Kidney (tissue), 22 donors: ENCODE measurements at places on chromosomes 12 and 14.
A peak's percentile ranks its signal among the peaks of the same experiment; 100 is the strongest.

GRCh38 chr14:42229976-42230375, 623.3 kb downstream of the LRFN5 start:
- no peaks in the 10 kb centered on the region for H3K4me1 ChIP-seq
- no peak overlapping the region for H3K4me3 ChIP-seq
- no peak overlapping the region for H3K27ac ChIP-seq
- no peaks in the 10 kb centered on the region for H3K27me3 ChIP-seq

- H3K4me3 ChIP-seq = no peak overlapping the region
- no peak for DNase-seq
- no peaks in the 10 kb centered on the region for H3K36me3 ChIP-seq
- no peak overlapping the region for H3K27ac ChIP-seq
These were observed 1136.7 kb downstream of the TMEM121 start for GRCh38 chr14:106662936-106663550.

- no peaks in the 10 kb centered on the region for H3K27me3 ChIP-seq
- H3K4me1 ChIP-seq = peaks cover 4% of the 10 kb centered on the region
- DNase-seq = no peak
- no peak overlapping the region for H3K4me3 ChIP-seq
- H3K27ac ChIP-seq = no peak overlapping the region
- H3K36me3 ChIP-seq = no peaks in the 10 kb centered on the region
These were observed 6.1 kb upstream of the CNIH1 start for GRCh38 chr14:54447231-54447692.

- no peaks in the 10 kb centered on the region for H3K4me1 ChIP-seq
- no peak for DNase-seq
- no peak overlapping the region for H3K27ac ChIP-seq
- no peaks in the 10 kb centered on the region for H3K27me3 ChIP-seq
- no peak overlapping the region for H3K4me3 ChIP-seq
These were observed 282.1 kb upstream of the NPAS3 start for GRCh38 chr14:32656601-32657000.

- H3K36me3 ChIP-seq = no peaks in the 10 kb centered on the region
- H3K4me1 ChIP-seq = no peaks in the 10 kb centered on the region
- H3K27ac ChIP-seq = no peak overlapping the region
- DNase-seq = no peak
These were observed 41.0 kb downstream of the GSC start for GRCh38 chr14:94728950-94729349.

DNA sequence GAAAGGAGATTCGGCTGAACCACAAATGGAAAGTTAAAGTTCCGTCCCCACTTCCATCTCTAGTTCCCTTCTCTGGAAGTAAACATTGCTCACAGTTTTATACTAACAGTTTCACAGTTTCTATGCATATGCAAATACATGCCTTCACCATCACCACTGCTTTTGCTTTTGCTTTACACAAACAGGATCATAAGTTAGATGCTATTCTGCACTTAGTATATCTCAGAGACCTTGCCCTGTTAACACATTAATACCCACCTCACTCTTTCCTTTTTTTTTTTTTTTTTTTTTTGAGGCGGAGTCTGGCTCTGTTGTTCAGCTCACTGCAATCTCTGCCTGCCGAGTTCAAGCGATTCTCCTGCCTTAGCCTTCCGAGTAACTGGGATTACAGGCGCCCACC, 890 bp downstream of the TEP1 start:
- H3K4me3 ChIP-seq = peak overlapping the region; percentile 98
- H3K36me3 ChIP-seq = peaks cover 6% of the 10 kb centered on the region
- no peaks in the 10 kb centered on the region for H3K27me3 ChIP-seq
- no peak for DNase-seq
- peaks cover 9% of the 10 kb centered on the region for H3K4me1 ChIP-seq

- no peak overlapping the region for H3K27ac ChIP-seq
- H3K27me3 ChIP-seq = no peaks in the 10 kb centered on the region
- no peaks in the 10 kb centered on the region for H3K4me1 ChIP-seq
These were observed 23.6 kb downstream of the OR11H4 start for GRCh38 chr14:20262642-20263128.

GRCh38 chr12:101567918-101568317, 26.9 kb upstream of the MYBPC1 start:
- H3K27ac ChIP-seq = no peak overlapping the region
- H3K36me3 ChIP-seq = no peaks in the 10 kb centered on the region
- H3K4me3 ChIP-seq = no peak overlapping the region
- no peaks in the 10 kb centered on the region for H3K27me3 ChIP-seq
- no peaks in the 10 kb centered on the region for H3K4me1 ChIP-seq

DNA sequence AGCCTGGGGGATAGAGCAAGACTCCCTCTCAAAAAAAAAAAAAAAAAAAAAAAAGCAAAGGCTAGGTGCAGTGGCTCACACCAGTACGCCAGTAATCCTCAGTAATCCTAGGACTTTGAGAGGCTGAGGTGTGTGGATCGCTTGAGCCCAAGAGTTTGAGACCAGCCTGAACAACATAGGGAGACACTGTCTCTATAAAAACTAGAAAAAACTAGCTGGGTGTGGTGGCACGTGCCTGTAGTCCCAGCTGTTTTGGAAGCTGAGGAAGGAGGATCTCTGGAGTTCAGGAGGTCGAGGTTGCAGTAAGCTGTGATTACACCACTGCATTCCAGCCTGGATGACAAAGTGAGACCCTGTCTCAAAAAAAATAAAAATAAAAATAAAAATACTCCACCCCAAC, 8.9 kb upstream of the RBM25 start:
- no peak overlapping the region for H3K27ac ChIP-seq
- no peaks in the 10 kb centered on the region for H3K27me3 ChIP-seq
- H3K4me1 ChIP-seq = no peaks in the 10 kb centered on the region
- H3K4me3 ChIP-seq = no peak overlapping the region
- no peaks in the 10 kb centered on the region for H3K36me3 ChIP-seq
- DNase-seq = no peak

DNA sequence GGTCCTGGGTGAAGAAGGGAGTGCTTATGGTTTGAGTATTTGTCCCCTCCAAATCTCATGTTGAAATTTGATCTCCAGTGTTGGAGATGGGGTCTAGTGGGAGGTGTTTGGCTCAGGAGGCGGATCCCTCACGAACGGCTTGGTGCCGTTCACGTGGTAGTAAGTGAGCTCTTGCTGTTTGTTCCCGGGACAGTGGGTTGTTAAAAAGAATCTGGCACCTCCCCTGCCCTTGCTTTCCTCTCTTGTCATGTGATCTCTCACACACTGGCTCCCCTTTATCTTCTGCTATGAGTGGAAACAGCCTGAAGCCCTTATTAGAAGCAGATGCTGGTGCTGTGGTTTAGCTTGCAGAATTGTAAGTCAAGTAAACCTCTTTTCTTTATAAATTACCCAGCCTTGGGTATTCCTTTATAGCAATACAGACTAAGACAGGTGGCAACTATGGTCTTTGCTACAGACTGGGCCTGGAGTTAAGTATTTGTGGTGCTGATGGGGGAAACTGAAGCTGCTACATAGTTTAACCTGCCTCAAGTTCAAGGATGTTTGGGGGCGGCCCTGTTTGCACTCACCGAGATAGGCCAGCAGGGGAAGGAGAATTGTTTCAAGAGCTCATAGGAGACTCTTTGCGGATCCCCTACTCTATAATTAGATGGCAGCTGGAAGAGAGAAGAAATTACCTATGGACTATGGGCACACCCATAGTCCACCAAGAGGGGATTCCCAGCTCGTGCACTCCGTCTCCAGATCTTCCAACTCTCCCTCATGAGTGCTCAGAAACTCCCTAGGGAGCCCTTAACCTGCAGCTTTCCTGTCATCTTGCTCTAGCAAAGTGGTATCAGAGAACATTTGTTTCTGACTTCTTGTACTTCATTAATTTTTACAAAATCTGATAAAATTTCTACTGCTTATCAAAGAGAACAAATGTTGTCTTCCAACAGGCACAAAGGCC, 164.6 kb downstream of the SLC15A5 start:
- no peak for DNase-seq
- no peaks in the 10 kb centered on the region for H3K36me3 ChIP-seq
- H3K27me3 ChIP-seq = no peaks in the 10 kb centered on the region
- no peak overlapping the region for H3K27ac ChIP-seq

DNA sequence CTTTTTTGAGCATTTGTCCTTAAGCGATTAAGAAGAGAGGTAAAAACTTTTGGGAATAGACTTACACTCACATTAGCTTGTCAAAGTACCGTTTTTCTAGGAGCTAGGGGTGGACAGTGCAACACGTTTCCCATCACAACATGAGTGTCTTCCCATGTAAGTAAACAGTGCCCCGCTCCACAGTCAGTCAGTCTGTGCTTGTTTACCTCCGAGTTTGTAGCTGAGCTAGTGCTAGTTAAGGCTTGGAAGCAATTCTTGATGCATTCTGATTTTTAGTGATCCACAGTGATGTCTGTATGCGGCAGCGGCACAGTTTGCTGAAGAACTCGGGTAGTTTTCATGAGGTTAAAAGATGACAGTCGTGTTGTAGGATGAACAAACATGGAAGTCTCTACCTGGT, 941 bp downstream of the ZDHHC17 start:
- H3K4me1 ChIP-seq = peaks cover 11% of the 10 kb centered on the region
- H3K27ac ChIP-seq = peak overlapping the region; percentile 99
- H3K36me3 ChIP-seq = no peaks in the 10 kb centered on the region
- no peak for DNase-seq
